ENCODE measurements at places on chromosomes 5 and 9.

DNA sequence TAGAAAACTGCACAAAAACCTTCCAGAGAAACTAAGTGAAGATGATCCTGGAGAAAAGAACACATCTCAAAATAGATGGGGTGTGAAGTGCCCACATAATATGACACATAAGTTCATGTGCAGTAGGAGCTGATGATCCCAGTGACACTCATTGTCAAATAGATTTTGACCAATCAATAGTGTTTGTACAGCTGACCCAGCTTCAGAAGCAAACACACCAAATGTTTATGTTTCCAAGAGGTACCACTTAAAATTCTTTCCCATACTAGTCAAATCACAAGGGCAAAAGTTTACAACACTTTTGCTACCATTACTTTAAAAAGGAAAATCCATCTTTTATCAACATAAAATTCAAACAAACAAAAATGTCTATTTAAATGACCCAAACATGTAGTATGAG lies 175.0 kb downstream of the MLLT3 start:
- no peak for DNase-seq

GRCh38 chr9:136228107-136228875 lies 17.3 kb downstream of the QSOX2 start:
- no peak for DNase-seq

DNA sequence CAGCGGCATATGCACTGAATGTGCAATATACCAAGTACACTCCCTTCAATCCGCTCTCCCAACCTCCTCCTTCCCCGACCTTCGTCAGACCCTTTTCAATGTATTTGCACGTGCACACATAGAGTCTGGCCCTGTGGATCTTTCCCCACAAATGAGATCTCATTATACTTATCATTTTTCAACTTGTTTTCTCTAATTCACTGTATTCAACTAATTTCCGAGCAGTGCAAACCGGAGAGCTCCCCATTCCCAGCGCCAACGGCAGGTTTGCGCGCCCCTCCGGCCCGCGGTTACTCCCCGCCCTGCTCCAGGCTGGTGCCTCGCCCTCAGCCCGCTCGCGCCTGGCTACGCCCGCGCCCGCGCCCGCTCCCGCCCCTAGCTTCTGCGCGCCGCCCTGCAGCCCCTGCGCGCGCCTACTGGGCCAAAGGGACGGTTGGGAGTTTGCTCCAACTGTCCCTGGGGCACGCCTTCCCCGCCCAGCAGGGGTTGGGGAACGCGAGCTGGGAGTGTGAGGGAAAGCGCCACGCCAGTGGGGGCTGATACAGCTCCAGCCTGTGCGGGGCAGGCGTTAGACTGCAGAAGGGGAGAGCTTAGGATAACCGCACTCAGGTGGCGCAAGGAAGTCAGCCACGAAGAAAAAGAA lies 3.3 kb upstream of the CDC20B start:
- no peak for DNase-seq

DNA sequence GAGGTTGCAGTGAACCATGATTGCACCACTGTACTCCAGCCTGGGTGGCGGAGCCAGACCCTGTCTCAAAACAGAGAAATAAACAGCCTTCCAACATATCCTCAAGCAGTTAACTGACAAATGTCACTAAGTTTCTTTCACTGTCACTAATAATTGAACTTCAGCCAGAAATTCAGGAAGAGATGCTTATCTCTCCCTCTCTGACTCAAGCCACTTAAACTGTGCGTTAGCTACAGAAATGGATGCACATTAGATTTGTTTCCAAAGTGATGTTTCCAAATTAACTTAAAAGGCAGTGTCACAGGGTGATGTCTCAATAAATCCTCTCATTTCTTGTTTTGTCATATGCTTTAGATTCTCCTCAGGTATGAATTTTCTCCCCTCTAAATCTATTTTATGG lies 164.9 kb downstream of the KDM4C start:
- DNase-seq = no peak

DNA sequence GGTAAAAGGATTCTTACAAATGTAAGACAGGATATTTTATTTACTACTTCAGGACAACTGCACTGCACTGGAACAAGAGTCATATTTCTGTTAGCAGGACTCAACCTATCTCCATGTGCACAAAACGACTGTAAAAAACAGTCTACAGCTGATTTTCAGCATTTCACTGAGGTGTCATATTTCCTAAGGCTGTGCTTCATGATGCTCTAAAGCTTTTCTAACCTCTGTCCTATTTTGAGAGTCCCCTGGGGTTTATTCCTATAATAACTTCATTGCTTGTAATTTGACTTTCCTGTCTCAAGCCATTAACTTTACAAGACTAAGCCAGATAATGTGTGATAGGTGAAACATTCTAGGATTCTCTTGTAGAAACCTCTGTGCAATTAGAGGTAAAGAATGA lies 472.3 kb downstream of the HINT1 start:
- no peak for DNase-seq

DNA sequence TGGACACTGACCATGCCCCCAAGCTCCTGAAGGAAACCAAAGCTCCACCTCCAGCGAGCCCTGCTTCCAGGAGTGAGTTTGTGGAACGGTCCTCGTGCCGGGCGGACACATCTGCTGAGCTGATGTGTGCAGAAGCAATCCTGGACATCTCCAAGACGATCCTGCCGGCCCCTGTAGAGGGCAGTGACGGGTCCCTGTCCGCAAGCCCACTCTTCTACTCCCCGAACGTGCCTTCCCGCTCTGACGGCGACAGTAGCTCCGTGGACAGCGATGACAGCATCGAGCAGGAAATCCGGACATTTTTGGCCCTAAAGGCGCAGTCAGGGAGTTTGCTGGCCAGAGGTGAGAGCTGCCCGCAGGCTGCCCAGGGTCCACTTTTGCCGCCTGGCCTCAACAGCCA lies 6.2 kb downstream of the PPP1R26 start:
- no peak for DNase-seq

- DNase-seq = peak; percentile 52
Observed at GRCh38 chr9:137049544-137050449, 3.8 kb upstream of the NPDC1 start.

GRCh38 chr9:105246656-105247173 lies 2.3 kb downstream of the SLC44A1 start:
- DNase-seq = no peak

Data from omental fat pad (tissue), 4 donors.